ENCODE measurements at places on chromosomes 11 and 22. TPM values are rescaled to one million over a fixed set of nuclear protein-coding genes. Genes with fewer than 3 reads are reported as not detected.
A peak's percentile ranks its signal among the peaks of the same experiment; 100 is the strongest.

INS gene
- not detected for total RNA-seq

KREMEN1 gene
- 0.28 TPM for total RNA-seq

OR52I2 gene
- total RNA-seq: not detected

SNX19 gene
- 24.8 TPM for total RNA-seq

POU2AF2 gene
- not detected for total RNA-seq

MS4A3 gene
- not detected for total RNA-seq

ZNF280A gene
- not detected for total RNA-seq

EHF gene
- total RNA-seq: not detected

CRYBB3 gene
- 0.35 TPM for total RNA-seq

GRCh38 chr11:100738701-100739270 lies 51.7 kb downstream of the ARHGAP42 start:
- DNase-seq: no peak

DNA sequence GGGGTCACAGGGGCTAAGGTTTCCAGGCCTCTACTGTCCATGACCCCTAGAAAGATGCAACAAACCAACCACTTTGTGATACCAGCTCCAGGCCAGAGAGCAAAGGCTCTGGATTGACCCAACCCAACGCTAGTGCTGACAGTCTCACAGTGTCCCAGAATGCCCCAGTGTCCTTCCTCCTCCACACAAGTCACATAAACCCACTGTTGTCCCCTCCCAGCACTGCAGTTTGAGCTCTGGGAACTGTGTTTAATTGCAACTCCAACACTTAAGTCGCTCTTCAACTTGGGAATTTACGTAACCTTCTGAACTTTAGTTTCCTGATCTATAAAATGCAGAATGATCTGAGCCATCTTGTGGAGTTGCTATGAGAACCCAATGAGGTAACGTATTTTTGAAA lies 47.5 kb downstream of the PC start:
- DNase-seq: no peak

DNA sequence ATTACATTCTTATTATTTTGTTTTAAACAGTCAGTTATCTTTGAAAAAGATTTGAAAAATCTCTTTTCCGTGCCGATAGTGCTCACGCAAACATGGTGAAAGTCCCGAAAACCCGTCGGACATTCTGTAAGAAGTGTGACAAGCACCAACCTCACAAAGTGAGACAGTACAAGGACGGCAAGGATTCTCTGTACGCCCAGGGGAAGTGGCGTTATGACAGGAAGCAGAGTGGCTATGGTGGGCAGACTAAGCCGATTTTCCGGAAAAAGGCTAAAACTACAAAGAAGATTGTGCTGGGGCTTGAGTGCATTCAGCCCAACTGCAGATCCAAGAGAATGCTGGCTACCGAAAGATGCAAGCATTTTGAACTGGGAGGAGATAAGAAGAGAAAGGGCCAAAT lies 28.7 kb upstream of the CTSD start:
- DNase-seq: no peak

GRCh38 chr11:131790586-131790985 lies 420.2 kb downstream of the NTM start:
- DNase-seq: no peak

DNA sequence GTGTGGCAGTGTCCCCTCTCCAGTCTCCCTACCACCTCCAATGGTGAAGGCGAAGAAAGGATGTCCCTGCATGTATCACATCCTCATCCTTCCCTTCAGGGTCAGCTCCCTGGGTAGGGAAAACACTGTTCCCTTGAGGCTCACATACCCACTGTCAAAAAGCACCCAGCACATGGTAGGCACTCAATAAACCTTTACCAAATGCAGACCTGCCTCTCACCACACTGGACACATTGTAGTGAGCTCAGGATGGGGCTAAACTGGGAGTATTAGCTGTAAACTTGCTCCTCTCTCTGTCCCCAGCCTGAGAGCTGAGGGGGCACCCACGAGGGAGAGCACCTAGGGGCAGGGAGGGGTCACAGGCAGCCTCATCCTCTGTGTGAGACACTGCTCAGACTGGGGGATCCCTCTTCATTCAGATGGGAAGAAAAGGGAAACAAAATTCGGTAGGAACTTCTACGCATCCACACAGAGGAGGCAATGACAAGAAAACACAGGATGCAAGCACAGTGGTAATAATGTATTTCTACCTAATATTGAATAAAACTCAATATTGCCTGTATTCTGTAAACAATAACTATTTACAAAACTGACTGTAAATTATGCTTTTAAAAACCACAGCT lies 101.6 kb upstream of the TOP3B start:
- DNase-seq: no peak

GRCh38 chr11:124195189-124195734 lies 12.1 kb downstream of the OR10D3 start:
- peak; percentile 31 for DNase-seq

GRCh38 chr11:6602096-6602940 lies 1.1 kb downstream of the RRP8 start:
- DNase-seq: no peak

- DNase-seq: no peak
Observed at GRCh38 chr22:38429499-38430068, 25.4 kb downstream of the KCNJ4 start.

- DNase-seq: no peak
Observed at GRCh38 chr11:108729227-108729871, 64.5 kb downstream of the DDX10 start.

DNA sequence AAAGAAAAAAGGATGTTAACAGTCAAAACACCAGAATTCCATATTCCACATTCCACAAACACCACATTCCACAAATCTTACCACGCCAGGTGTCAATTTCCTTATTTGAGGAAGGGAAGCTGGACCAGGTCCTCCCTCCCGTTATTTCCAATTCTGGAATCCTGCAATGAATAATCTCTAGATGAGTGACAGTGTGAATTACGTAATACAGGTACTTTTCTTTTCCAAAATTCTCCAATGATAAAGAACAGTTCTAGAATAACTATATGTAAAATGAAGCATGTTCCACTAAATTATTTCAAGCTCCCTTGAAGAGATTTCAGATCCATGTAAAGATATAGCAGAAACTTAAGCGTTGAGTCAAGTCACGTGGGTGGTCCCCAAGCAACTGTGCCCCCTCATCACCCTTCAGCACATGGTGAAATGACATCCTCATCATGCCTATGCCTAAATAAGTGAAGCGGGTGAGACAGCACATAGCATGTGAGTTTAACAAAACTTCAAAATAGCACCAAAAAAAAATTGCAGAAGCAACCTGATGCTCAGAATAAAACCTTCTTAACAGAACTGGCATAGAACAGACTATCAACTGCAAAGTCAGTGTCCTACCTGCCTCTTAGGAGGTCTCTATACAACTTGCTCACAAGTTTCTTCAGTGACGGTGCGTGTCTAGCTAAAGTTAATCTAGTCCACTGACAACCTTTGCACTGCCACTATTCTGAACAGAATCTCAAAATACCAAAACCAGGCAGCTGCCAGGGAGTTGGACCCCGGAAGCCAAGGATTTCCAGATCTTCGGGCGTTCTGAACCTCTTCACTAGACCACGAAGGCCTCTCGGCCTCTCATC lies 876 bp downstream of the NFRKB start:
- peak; percentile 8 for DNase-seq

DNA sequence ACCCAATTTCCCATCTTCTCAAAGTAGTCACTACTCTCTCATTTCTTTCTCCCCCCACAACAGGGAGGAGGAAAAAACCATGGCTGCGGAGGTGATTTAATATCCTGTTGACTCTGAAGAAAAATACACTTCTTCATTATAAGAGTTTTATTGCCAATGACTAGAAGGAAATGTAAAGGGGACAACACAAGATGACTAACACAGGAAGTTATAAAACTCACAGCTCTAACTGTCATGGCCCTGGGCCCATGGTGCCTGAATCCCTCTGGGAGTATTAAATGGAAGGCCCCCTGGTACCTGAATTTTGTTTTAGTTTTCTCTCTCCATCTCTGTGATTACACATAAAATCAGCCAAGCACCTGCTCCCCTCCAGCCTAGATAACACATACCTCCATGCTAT lies 352.8 kb upstream of the FAT3 start:
- DNase-seq: no peak

DNA sequence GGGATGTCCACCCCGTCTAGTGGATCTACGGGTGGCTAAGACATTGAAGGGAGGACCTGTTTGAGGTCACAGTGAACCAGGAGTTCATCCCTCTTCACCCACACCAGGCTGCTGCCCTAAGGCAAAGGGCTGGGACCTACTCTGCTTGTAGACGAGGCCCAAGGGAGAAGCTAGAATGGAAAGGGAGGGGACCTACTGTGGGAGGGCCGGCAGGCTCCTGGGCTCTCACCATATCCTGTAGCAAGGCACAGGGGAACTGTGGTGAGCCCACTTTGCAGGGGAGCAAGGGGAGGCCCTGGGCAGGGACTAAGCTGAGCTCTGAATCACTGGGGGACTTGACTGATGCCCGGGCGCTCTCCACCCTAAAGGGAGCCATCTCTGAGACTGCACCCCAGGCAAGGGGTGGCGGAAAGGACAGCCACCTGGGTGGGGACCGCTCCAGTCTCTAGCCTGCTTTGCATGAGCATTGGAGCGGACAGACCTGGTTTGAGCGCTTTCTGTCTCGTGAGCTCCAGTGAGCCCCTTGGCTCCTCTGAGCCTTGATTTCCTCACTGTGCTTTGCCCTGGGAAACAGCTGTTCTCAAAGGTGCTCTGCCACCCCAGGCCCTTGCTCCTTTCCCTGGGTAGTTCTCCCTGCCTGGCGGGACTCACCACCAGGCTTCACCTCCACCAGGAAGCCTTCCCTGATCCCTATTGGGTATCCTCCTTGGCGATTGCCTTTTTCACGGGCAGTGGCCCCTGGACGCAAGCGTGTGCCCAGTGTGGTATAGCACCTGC lies 24.2 kb downstream of the PARVG start:
- DNase-seq: no peak

- no peak for DNase-seq
Observed at GRCh38 chr11:18608376-18608775, 8.8 kb downstream of the MISFA start.

- DNase-seq: no peak
Observed at GRCh38 chr11:59678118-59678812, 9.4 kb upstream of the PATL1 start.

GRCh38 chr22:47304854-47305253 lies 542.4 kb downstream of the TBC1D22A start:
- DNase-seq: no peak

DNA sequence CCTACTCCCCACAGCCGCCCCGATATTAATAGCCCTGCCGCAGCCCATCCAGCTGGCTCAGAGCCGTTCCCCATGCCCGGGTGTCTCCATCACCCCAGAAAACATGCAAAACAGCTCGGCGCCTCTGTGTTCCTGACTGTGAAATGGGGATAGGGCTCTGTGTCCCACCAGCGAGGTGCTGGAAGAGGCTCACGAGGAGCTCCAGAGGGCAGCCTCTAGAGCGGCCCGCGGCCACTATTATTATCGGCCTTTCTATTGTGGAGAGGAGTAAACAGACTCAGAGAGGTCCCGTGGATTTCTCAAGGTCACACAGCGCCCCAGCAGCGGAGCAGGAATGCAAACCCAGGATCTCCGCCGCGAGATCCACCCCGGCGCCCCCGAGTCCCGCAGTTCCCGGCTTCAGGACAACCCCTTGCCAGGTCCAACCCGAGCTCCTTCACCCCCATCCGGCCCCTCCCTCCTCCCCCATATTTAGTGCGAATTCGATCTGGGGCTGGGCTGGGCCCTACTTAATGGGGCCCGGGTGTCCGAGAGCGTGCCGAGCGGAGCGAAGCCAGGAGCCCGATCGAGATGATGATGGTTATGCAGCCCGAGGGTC lies at the start of gene ACTN3:
Gene ACTN3 (plus strand): TSS at position 536 of the 598 bp plus-strand sequence. CDS start 35 bp downstream, at position 571.
- no peak for DNase-seq

GRCh38 chr11:11309906-11310305 lies 43.1 kb downstream of the CSNK2A3 start:
- DNase-seq: no peak

- peak; percentile 46 for DNase-seq
Observed at GRCh38 chr22:37639771-37640590, 512 bp downstream of the SH3BP1 start.

DNA sequence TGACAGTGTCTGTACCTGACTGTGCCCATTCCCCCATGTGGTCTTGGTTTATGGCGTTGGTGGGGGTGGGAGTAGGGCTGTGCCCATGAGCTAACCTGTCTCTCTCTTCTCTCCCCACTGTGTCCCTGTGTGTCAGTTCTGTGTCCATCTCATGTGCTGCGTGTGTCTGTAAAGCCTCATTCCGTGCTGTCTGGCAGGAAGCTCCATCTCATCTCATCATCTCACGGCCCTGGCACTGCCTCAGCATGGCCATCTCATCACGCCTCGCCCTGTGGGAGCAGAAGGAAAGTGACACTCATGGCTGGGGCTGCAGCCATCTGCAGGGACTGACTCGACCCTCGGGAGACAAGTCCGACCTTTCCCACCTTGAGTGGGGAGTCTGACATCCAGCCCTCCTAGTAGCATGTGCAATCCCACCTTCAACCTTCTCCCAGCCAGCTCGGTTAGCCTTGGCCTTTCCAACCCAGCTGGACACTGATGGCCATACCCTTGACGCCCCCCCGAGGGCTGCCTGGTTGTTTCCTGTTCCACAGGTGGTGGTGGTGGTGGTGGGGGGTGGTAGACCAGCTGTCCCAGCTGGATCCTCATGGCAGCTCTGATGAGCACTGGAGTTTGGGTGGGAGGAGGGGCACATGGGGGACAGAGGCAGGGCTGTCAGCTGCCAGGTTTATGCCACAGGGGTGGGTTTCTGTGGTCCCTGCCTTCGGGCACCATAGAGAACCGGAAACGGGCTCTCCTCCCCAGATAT lies 19.0 kb downstream of the MYO18B start:
- no peak for DNase-seq

GRCh38 chr11:129435499-129436245 lies 60.0 kb downstream of the BARX2 start:
- DNase-seq: no peak

GRCh38 chr22:22917377-22917776 lies 29.8 kb downstream of the IGLL5 start:
- no peak for DNase-seq

DNA sequence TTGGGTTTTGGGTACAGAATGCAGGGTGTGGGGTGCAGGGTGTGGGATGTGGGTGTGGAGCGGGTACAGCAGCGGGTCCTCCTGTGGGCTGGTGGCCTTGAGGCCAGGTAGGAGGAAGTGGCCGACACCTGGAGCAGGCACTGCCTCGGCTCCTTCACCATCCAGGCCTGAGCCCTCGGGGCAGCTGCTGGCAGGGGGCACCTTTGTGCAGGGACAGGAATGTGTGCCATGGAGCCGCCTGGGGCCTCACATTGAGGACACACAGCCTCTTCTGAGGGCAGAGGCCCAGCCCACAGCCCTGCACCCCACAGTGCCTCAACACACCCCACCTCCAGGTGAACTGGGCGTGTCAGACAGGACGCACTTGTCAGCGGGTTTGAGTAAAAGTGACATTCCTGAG lies 984.0 kb downstream of the BRD1 start:
- DNase-seq: no peak

DNA sequence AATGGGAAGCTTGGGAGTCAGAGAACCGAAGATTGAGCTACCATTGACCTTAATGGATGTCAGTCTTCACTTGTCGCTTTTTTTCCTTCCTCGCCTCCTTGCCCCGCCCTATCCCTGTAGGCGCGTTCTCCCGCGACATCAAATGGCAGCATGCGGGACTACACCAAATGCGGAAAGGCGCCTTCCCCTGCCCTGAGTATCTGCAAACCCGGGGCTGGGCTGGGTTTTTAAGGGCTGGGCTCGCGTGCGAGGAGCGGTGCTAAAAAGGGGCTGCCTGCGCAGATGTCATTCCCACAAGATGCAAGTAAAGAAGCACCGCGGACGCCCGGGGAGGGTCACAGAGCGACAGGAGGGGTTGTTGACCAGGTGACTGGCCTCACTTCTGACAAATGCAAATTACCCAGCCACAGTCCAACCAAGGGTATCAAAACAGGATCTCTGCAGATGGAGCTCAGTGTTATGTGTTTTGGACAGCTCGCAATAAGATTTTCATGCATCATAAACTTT lies 4.7 kb upstream of the FAM111B start:
- DNase-seq: peak; percentile 67
